NCI-H187 (cell line): ENCODE measurements at places on chromosomes 7 and 10.

- DNase-seq = no peak
Measured at GRCh38 chr10:131083915-131084790, 227.4 kb downstream of the TCERG1L start.

DNA sequence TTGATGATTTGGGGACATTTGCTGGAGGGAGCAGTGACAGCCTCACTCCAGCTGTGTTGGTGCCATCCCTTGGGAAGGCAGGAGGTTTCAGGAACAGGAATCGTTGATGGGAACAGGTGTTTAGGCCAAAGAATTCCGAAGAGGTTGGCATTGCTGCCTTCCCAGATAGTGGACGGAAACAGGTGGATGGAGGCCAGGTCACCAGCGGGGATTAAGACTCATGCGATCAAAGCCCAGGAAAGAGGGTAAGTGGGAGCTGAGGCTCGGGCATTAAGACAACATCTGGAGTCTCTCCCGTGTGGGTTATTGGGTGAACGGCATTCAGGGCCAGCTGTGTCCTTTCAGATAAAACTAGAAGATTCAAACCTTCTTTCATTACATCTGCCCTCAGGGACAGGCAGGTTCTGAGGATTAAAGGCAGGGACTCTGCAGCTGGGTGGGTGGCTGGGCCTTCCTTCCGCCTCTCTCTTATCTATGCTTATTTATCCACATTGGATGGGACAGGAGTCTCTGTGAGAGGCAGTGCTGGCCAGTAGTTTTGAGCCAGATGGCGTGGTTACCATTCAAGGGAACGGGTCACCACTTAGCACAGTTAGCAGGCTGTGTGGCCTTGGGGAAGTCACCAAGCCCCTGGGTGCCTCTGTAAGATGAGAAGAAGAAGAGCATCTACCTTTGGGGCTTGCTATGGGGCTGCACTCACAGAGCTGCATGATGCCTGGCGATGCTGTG, 67.6 kb downstream of the INSIG1 start:
- DNase-seq = no peak

DNA sequence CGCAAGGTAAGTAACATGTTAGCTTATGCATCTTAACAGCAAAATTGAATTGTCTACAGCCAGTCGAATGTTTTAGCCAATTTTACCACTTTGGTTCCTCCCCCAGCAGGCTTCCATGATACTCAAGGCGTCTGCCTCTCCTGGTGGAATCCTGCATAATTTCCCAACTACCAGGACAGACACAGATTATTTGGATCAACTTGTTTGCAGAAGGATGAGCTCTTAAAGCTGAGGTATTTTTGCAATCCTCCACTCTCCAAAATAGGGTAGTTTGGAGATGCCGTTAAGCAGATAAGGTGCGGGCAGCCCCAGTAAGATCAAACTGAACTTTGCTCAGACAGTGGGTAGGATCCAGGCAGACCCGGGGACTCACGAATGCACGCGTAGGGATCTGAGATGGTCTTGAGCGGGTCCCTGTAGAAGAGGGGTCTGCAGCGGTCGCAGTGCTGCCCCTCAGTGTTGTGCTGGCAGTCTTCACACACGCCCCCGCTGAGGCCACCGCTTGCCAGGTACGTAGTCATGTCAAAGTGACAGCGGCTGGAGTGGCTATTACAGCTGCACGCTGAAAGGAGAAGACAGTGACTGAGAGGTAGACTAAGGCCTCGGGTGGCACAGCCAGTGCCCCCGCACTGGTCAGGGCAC, 27.4 kb downstream of the LAMB4 start:
- DNase-seq = no peak

- DNase-seq = no peak
Measured at GRCh38 chr7:27129729-27130539, 623 bp downstream of the HOXA4 start.

- DNase-seq = no peak
Measured at GRCh38 chr7:44224080-44224973, 23.5 kb downstream of the YKT6 start.

GRCh38 chr7:52450816-52451215, 584.6 kb upstream of the POM121L12 start:
- DNase-seq = no peak

DNA sequence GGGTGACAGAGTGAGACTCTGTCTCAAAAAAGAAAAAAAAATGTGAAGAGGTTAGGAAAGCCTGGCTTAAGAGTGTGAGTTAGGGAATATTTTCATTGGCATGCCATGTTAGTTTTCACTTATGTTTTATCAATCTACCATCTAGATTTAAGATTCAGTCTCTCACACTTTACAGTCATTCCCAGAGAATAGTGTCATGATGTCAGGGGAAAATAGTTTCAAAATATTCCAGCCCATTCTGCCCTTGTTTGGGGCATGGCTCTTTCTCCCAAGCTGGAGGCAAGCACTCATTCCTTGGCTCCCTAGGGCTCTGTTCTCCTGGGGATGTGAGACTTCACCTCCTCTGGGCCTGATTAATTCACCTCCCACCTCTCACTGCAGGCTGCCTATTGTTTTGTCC, 331.5 kb downstream of the CXCL12 start:
- DNase-seq = no peak

DNA sequence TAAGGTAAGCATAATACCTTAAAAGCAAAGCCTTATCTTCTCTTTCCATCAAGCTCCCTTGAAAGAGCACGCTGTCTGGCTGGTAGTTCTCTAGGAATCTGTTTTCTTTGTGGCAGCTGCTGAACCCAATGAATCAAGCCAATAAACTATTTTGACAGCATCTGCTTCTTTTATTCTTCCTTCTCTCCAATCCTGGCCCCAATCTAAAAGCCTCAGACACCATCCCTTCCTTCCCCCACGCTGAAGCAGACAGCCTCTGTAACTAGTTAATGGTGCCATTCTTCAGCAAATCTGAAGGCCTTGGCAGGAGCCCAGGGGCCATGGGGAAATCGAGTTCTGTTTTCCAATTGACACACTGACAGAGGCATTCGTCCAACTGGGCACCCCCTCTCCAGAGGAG, 186.6 kb upstream of the LYZL1 start:
- no peak for DNase-seq

DNA sequence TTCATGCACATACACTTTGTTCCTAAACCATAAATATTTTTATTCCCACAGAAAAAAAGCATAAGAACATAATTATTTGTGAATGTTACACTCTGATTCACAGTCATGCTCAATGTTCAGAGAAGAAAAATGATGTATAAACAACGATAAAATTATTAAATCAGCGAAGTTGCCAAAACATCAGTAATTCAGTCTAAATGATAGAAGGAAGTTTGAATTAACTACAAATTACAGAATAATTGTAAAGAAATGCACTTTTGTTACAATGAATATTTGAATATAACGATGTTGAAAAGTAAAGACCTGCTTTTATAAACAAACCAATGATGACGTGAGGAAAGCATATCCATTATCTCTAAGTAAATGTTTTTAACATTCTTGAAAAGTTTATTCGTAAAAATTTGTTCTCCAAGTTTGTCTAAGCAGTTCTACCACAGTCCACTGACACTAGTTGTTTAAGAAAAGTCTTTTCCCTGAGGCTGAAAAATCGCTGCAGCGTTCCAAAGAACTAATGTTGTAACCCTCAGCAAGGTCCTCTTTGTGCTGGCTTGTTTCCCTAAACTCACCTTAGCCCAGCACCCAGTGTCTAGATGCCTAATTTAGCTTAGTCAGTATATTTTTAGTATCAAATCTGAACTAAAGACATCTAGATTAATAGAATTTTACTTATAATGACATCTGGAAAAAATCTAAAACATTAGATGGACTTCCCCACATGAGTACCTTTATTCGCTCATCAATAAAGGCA, 30.4 kb downstream of the TSPAN12 start:
- no peak for DNase-seq

DNA sequence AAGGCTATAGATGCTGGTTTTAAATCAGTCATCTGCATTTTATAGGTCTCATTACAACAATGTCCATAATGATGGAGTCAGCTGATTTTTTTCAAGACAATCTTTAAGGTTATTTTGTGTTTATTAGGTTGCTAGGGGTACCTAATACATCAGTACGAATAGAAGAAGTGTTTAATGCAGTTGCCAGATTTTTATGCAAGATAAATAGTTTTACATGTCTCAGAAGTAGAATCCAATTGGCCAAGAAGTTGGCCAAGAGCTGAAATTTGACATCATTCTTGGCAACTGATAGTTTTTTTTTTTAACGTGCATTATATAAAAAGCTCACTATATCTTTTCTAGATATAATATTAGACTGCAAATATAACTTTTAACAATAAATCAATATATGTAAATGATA, 208.5 kb downstream of the TRIL start:
- no peak for DNase-seq

DNA sequence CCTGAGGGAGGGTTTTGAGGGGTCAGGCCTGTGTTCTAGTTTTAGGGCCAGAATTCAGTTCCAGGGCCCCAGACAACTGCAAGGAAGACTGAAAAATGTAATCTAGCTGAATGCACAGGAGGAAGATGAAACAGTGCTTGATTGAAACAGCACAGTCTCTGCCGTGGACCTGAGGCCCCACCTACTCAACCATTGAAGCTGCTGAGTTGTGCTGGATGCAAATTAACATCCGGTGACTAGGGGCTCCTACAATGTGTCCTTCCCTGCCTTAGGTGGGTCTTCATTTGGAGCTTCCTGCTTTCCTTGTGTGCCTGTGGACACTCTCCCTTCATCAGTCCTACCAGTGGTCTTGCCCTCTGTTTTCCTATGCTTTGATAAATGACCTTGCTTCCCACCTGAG, 5.7 kb downstream of the GLRX3 start:
- DNase-seq = no peak

DNA sequence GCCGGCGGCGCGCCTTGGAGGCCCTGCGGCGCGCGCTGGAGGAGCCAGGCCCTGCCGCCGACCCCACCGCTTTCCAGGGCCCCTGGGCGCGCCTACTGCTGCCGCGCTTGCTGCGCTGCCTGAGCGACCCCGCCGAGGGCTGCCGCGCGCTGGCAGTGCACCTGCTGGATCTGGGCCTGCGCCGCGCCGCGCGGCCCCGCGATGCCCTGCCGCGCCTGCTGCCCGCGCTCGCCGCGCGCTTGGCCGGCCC, 280 bp downstream of the DNAAF5 start:
- DNase-seq = no peak

DNA sequence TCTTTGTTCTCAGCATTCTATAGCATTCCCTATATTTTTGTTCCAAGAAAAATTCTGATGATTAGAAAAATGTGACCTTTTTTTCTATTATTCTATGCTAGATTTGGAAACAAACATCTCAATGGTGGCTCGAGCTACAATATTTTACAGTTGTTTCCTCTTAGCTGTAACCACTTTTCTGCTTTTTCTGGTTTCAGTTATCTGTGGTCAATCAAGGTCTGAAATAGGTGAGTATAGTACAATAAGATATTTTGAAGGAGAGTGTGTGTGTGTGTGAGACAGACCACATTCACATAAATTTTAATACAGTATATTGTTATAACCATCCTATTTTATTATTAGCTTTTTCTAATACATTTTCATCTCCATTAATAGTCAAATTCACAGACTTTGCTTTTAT, 564.5 kb upstream of the GHITM start:
- no peak for DNase-seq

GRCh38 chr7:101927802-101928201, 110.4 kb downstream of the CUX1 start:
- no peak for DNase-seq

- DNase-seq = no peak
Measured at GRCh38 chr7:47763063-47763974, 181.4 kb upstream of the TNS3 start.

- no peak for DNase-seq
Measured at GRCh38 chr10:105840288-105840770, 1199.2 kb downstream of the SORCS3 start.

- no peak for DNase-seq
Measured at GRCh38 chr10:72626444-72626754, 520 bp upstream of the MICU1 start.

GRCh38 chr10:70730955-70731354, 54.2 kb downstream of the TBATA start:
- no peak for DNase-seq
